ENCODE measurements at places on chromosomes 3 and 15.

DNA sequence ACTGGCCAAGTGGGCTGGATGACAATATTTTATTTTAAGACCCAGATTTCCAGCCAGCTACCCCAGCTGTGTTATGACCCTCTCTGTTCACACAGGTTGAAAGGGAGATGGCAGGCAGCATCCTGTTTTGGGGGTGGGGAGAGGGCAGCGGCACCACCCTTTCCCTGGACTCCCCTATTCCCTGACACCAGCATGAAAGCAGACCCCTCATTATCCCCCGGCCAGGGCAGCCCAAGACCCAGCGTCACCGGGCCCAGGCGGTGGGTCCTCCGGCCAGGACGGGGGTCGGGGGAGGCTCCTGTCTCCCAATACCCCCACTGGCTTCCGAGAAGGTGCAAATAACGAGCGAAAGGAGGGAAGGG lies 127.6 kb upstream of the MEF2A start:
- DNase-seq: no peak

- no peak for DNase-seq
These were observed 150.9 kb upstream of the ATP10A start for GRCh38 chr15:26013981-26014380.

DNA sequence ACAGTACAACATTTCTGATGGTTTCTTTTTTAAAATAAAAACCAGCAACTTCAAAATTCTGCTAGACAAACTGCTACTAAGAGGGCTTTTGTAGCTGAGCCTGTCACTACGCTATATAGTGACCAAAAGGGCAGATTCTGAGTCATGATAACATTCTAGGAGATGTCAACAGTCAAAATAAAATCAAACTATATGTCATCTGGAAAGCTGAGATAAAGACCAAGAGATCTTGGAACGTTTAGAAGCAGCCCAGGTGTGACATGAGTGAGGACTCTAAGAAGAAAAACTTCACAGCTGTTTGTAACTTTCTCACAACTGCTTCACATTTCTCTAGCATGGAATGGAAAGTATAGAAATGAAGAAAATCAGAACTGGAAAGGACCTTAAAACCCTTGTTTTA lies 84.6 kb downstream of the FILIP1L start:
- DNase-seq: no peak

- no peak for DNase-seq
These were observed 47.4 kb downstream of the ZNF717 start for GRCh38 chr3:75737831-75738493.

- DNase-seq: no peak
These were observed 174.2 kb upstream of the ATP11B start for GRCh38 chr3:182618981-182619591.

GRCh38 chr3:108822123-108822897 lies at the start of gene TRAT1:
Gene TRAT1 (plus strand): TSS chr3:108822786. CDS start chr3:108822928, 142 bp downstream.
- no peak for DNase-seq

Measured in esophagus squamous epithelium (tissue), 5 donors.